ENCODE measurements at places on chromosomes 4 and X.
A peak's percentile ranks its signal among the peaks of the same experiment; 100 is the strongest.

GRCh38 chr4:93373893-93374860, 454.4 kb upstream of the ATOH1 start:
- no peak for DNase-seq

- DNase-seq = no peak
Measured at GRCh38 chr4:138775890-138776289, 239.7 kb upstream of the NOCT start.

- DNase-seq = no peak
Measured at GRCh38 chr4:95095348-95095974, 337.7 kb downstream of the BMPR1B start.

- no peak for DNase-seq
Measured at GRCh38 chrX:10741003-10741402, 120.6 kb upstream of the MID1 start.

DNA sequence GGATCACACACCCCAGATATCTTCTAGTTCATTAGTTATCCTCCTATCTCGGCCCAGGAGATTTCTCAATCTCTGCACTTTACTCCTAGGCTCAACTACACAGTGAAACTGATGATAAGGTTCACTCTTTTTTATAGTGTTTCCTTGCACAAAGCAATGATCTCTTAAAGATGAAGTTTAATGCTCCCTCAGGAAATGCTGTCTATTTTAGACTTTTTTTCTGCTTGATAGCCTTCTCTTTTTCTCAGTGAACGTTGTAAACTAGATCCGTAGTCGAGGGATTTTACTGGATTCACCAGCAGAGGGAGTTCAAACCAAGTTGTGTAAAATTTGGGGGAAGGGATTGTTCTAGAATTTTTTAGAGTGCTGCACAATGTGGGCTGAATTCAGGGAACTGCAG, 269.6 kb downstream of the GBA3 start:
- DNase-seq = no peak

- peak; percentile 16 for DNase-seq
Measured at GRCh38 chrX:30593440-30594200, 16.1 kb upstream of the TASL start.

- DNase-seq = no peak
Measured at GRCh38 chr4:75087865-75088264, 154.9 kb downstream of the PARM1 start.

DNA sequence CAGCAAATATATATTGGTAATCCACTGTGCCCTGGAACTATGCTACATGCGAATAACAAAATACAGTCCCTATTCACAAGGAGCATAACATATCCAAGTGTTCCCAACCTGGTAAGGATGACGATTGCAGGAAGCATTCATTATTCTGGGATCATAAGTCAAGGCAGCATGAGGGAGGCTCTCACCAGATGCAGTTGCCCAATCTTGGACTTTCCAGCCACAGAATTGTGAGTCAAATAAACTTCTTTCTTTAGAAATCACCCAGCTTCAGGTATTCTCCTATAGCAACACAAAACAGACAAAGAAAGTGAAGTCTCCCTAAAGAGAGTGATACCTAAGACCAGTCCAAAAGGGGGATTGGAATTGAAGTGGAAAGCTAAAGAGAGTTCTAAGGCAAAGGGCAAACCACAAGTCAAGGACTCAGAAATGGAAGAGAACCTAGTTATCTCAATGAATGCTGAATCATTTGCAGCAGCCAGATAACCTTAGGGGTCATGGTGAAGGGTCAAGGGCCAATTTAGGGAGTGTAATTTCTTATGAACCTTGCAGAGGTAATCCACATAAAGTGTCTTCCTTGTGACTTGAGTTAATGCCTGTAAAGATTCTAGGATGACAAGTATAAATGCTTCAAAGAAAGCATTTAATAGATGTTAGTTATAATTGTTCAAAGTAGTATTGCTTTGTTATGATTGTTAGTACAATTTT, 103.1 kb upstream of the PCDH7 start:
- no peak for DNase-seq

DNA sequence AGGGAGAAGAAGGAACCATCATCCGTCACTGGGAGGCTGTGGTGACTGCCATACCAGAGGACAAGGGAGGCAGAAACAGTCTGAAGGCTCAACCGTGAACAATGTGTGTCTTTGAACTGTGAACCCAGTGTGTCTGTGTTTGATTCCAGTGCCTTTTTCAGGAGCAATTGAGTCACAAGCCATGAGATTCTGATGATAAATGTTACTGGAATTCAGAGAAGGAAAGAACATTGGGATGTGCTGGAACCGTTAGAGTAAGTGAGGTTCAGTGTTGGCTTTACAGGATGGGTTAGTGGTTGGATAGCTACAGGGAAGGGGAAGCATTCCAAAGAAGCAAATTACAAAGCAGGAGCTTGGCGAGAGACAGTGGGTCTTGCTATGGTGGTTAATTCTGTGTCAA, 464.4 kb downstream of the TRIML1 start:
- no peak for DNase-seq

GRCh38 chrX:50813843-50814661, at the start of gene SHROOM4:
Gene SHROOM4 (minus strand): TSS chrX:50814194. CDS start chrX:50814018, 176 bp downstream.
- DNase-seq = no peak

GRCh38 chr4:159606835-159607234, 504.0 kb downstream of the RAPGEF2 start:
- DNase-seq = no peak

- DNase-seq = no peak
Measured at GRCh38 chrX:281166-281999, at the start of gene PLCXD1. Gene PLCXD1 (plus strand): TSS chrX:281381. CDS start chrX:284188, 2,807 bp downstream.

GRCh38 chrX:16797841-16798240, 11.6 kb downstream of the TXLNG start:
- no peak for DNase-seq

DNA sequence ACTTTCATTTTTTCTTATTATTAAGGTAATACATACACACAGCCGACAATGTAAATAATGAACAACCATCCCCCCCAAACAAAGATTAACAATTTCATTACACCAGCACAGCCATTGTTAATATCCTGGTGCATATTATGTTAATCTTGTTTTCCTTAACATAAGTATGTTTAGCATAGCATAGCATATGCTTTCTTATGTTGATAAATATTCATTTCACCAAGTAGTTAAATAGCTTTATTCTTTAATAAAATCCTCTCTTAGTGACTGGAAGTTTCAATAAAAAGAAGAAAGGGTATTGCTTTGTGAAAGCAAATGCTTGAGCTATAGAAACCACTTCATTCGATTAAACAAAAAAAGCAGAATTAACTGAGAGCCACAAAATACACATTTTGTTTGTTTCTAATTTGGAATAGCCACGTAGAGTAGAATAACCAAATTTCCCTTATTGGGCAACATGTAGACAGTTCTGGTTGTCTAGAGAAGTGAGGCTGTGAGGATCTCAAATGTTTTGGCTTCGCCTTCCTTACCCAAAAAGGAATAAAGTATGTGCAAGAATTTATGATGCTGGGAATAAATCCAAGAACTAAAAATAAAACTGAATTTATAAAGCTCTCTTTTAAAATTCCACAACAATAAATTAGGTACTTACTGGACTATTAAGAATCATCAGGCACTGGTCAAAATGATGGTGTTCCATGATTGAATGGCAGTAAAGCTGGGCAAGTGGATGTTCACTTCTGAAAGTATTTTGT, 118.0 kb downstream of the PDE5A start:
- no peak for DNase-seq

DNA sequence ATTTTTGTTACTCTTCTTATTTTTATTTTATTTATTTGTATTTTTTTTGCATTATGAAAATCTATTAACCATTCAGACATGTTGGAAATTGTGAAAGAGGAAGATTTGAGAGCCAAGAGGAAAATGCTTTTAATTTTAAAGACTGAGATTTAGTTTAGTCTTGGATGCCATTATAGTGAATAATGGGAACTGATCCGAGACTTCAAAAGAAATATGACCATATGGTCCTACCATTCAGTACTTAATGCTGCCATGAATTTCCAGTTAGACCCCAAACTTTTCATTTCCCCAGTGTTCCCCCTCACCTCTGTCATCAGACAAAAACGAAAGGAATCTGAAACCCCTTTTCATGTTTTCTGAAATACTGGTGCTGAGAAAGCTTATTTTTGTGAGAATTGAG, 95.5 kb downstream of the TENM3 start:
- DNase-seq = no peak

GRCh38 chr4:138958519-138958918, 57.1 kb upstream of the NOCT start:
- no peak for DNase-seq

- no peak for DNase-seq
Measured at GRCh38 chr4:78320349-78320935, 231.1 kb upstream of the ANXA3 start.

- DNase-seq = no peak
Measured at GRCh38 chr4:173834151-173834550, 304.1 kb upstream of the HAND2 start.

GRCh38 chrX:118345045-118345463, 852 bp upstream of the WDR44 start:
- no peak for DNase-seq

GRCh38 chr4:75708218-75708691, 16.1 kb upstream of the USO1 start:
- DNase-seq = peak; percentile 55

DNA sequence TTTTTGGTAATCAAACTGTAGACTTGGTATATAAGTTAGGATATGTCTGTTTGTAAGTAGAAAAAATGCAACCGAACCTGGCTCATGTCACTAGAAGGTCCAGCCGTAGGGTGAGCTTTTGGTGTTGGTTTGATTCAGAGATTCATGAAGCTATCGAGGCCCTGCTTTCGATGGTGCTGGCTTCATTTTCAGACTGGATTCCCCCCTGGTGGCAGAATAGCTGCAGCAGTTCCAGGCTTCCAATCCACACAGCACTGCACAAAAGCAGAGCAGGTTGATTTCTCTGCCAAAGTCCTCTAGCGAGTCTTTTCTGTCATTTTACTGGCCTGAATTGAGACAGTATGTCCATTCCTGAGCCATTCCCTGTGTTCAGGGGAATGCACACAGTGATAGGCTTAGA, 33.1 kb downstream of the PDK3 start:
- peak; percentile 3 for DNase-seq

DNA sequence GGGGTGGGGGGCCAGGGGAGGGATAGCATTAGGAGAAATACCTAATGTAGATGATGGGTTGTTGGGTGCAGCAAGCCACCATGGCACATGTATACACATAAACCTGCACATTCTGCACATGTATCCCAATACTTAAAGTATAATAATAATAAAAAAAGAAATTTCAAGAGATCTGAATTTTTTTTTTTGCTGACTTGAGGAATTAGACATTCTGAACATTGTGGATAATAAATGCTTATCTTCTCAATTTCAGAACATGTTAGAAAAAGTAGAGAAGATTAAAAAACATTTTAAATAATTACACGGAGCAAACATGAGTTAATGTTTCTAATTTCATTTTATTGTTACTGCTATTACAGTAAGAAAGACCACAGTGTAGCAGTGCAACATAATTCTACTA, 230.4 kb downstream of the DTHD1 start:
- no peak for DNase-seq

- no peak for DNase-seq
Measured at GRCh38 chr4:8606476-8606875, 13.9 kb downstream of the CPZ start.

GRCh38 chr4:126591583-126591982, 1041.2 kb upstream of the INTU start:
- DNase-seq = no peak

DNA sequence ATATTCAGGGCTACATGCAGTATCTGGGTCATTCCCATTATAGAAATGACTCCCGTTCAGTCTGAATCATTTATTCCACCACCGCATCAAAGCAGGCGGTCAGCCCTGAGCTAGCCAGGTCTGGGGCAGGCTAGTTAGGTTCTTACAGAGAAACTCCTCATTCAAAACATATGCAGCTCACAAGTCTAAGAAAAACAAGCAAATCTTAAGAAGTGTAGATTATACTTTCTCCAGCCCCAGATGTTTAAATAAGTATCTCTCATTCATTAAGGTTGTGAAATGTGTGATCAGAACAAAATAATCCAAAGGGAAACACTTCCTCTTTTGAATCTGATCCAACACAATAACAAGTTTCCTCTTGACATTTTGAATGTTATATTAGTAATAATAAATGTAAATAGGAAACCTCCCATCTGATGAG, 441.9 kb downstream of the INPP4B start:
- no peak for DNase-seq

DNA sequence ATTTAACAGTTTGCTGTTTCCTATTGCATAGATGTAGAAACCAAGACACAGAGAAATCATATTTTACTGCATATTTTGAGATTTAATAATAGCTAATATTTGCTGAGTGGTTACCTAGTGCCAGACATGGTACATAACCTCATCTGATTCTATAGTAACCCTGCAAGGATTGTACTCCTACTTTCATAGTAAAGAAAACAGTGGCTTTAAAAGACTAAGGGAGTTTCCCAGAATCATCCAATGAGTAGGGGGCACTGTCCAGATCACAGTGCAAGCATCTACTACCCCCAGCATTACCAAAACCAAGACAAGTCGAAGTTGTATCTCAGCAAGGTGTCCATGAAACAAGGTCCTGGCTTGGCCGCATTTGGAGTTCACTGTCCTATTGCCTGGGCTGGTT, 224.5 kb upstream of the TENM3 start:
- DNase-seq = no peak

All from CD8-positive, alpha-beta memory T cell (primary cell).